ENCODE measurements at places on chromosomes 13 and 19.

GRCh38 chr19:5705552-5705951 lies 14.4 kb downstream of the LONP1 start:
- no peak for DNase-seq

GRCh38 chr13:67235265-67235664 lies 5.1 kb upstream of the PCDH9 start:
- no peak for DNase-seq

GRCh38 chr19:36775768-36776167 lies 3.2 kb upstream of the ZNF850 start:
- no peak for DNase-seq

DNA sequence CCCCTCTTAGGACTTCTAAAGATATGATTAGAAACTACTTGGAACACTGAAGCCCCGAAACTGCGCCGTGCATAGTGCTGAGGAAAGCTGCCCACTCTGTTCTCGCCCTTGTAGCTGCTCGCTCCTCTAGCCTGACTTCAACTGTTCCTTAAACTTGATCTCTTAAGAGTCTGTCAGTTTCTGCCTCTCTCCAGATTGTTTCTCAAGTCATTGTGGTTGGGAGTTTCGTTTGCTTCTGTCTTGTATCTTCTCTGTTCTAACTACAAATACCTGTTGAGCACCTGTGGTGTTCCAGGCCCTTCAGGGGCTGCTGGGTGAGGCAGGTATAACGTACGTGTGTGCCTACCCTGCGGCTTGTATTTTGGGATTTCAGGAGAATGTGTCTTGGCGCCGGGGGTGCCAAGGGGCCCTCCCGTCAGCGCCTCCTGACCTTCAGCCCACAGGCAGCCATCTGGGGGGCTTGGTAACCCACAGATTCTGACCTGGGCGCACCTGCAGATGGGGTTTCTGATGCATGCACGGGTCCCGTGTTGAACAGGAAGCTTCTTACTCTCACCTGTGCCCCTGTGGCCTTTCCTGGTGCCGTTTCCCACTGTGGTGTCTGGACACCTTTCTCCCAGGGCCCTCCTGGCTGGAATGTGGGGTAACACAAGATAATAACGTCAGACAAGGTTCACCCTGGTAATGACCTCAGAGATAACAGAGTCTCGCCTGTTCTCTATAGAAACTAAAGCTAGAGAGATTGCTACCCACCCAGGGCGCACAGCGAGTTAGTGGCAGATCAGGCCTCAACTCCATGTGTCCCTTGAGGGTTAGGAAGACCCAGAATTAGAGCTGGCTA lies 17.2 kb upstream of the DCUN1D2 start:
- DNase-seq: no peak

DNA sequence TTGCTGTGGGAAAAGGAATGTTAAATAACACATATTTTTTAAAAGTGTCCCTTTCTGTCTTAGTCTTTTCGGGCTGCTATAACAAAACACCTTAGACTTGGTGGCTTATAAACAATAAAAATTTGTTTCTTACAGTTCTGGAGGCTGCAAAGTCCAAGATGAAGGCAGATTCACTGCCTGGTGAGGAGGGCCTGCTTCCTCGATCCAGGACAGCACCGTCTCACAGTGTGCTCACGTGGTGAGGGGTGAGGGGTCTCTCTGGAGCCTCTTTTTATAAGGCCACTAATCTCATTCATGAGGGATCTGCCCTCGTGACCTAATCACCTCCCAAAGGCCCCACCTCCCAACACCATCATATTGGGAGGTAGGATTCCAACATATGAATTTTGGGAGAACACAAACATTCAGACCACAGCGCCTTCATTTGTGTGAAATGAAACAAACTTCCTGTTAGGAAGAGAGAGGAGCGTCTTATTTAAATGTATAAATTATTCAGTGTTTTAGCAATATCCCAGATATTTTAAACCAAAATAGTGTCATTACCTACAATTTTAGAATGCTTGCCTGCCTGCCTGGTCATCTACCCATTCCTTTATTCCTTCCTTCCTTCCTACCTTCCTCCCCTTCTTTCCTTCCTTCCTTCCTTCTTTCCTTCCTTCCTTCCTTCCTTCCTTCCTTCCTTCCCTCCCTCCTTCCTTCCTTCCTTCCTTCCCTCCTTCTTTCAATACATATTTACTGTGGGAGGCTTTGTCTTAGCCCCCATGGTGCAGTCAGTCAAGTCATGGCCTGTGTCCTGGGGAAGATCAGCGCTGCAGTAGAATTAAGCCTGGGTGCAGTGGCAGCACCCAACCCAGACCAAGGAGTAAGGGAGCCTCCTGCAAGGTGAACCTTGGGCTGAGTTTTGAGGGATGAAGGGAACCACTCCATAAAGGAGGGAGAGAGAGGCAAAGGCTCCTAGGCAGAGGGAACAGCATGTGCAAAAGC lies 84.2 kb downstream of the TEX26 start:
- no peak for DNase-seq

DNA sequence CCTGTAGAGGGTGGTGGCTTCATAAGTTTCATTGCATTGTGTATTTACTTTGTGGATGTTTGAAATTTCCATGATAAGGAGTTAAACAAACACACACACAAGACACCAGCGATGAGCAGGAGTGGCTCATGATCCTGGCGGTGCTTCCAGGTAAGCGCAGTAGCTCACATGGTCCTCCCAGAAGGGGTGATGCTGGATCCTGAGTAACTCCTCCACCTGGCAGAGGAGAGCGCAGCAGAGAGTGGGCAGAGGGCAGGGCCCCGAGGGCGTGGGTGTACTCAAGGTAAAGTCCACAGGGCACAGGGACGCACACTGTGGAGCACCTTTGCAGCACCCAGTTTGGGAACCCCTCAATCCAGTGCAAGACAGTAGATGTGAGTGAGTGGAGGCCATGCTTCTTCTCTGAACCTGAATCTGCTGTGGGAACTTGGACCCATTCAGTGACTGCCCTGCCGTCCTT lies 54.0 kb downstream of the RFX2 start:
- DNase-seq: no peak

GRCh38 chr13:26619358-26619757 lies 61.9 kb downstream of the WASF3 start:
- DNase-seq: no peak

All from CD4-positive, CD25-positive, alpha-beta regulatory T cell (primary cell).